Daoy (cell line): ENCODE measurements at places on chromosomes 5 and 9. TPM values are rescaled to one million over a fixed set of nuclear protein-coding genes. Genes with fewer than 3 reads are reported as not detected.

DNA sequence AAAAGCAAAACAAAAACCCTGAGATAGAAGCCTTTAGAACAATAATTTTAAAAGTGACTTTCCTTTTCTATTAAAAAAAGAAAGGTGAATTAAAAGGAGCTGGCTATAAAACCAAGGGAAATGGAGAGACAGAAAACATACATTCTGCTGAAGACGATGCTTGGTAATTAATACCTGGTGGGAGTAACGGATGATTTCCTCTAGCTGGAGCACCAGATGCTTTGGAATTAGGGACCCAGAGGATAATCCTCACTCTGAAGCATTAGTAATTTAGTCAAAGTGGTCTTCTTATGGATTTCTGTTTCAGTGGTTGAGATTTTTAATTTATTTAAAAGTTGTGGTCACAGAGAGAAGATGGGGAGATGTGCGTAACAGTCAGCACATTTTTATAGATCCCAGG is 982.5 kb downstream of the TLE4 start:
- no peak for DNase-seq

GRCh38 chr9:25427290-25427689 is 251.0 kb downstream of the TUSC1 start:
- DNase-seq, result no peak

DNA sequence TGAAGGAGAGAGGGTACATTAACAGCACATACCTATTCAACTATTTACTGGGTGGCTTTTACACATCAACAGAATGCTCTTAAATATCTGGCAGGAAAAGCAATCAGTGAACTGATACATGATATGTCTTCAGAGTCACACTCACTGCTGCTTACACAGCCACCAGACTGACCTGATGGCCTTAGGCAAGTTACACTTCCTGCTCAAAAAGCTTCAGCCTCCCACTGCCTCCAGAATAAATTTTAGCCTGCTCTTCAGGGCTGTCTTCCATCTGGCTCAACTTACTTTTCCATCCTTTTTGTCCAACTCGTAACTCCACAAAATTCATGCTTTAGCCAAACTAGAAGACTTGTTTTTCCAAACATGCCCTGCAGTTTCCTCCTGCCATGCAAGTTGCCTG is 10.7 kb downstream of the LOX start:
- DNase-seq, result no peak

DNA sequence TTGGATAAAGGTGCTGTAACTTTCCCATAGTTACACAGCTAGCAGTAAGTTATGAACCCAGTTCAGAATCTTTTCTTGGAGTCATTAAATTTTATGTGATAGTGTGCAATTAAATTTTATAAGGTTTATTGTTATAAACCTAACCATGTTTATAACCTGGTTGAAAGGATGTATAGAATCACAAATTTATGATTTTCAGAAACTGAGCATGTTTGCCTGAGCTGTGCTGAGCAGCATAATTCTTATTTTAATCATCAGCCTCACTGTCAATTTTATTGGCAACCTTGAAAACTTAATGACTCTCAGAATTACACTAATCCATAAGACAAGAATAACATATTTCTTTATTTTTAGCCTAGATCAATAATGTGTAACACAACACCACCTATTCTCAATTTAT is 46.9 kb downstream of the ADAMTS19 start:
- DNase-seq, result no peak

DNA sequence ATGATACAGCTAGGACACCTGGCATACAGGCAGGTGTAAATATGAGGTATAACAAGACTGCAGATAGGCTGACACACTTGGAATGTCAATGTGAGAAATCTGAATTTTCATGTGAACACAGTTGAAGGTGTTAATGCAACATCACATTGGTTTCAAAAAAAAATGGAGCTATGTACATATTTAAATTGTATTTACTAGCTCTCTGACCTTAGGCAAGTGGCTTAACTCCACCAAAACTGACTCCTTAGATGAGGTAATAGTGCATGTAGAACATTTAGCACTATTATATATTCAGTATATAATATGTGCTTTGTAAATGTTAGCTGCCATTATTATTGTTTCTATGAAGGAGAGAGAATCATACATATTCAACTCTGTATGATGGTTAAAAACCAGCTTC is 48.0 kb downstream of the HTR4 start:
- DNase-seq, result no peak

GRCh38 chr9:130629443-130630070 is 34.8 kb upstream of the PRDM12 start:
- DNase-seq, result no peak

DNA sequence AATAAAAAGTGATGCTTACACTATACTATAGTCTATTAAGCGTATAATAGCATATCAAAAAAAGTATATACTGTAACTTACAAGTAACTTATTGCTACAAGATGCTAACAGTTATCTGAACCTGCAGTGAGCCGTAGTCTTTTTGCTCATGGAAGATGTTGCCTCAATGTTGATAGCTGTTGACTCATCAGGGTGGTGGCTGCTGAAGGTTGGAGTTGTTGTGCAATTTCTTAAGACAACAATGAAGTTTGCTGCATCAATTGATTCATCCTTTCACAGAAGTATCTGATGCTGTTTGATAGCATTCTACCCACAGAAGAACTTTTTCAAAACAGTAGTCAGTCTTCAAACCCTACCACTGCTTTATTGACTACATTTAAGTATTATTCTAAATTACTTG is 7.8 kb upstream of the C9orf40 start:
- DNase-seq, result peak; percentile 15

DNA sequence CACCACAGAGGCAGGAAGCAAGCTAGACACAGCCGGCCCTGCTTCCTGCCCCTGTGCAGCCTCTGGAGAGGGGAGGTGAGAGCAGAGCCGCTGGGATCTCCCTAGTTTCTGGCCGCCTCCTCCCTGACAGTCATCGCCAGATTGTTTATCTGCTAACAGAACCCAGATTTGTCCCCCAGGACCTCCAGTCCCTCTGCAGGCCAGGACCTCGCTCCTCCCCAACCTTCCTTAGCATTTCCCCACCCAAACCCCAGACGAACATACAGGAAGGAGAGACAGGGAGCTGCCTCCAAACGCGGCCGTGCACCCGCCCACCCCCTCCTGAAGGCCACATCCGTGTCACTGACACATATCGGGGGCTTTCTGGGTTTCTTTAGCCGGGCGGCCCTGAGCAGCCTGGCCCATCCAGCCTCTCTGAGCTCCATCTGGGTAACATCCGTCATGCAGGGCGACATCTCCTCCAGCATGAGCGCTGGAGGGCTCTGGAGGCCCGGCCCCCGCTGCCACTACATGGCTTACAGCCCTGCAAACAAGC is 47.5 kb downstream of the DBH start:
- peak; percentile 76 for DNase-seq

DNA sequence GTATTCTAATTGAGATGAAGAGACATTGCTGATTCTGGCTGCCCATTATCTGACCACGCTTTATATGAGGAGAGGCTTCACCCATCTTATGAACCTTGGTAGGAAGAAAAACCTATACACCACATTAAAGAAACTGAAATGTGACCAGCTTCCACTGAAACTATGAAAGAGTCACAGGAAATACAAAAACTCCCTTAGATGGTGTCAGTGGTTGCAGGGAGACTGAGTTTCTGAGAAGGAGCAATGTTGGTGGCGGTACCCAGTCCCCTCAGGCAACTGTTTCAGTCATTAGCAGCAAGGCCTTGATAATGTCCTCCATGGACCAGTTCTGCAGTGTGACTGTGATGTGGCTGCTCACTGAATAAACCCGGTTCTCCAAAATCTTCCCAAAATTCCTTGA is 110.5 kb upstream of the FTMT start:
- DNase-seq, result no peak

- no peak for DNase-seq
Observed at GRCh38 chr5:51983161-51983560, 599.9 kb downstream of the ISL1 start.

GRCh38 chr5:133968204-133968980 is at the start of gene C5orf15:
Gene C5orf15 (minus strand): TSS chr5:133968625. CDS start chr5:133968584, 41 bp downstream.
- DNase-seq, result peak; percentile 99

- no peak for DNase-seq
Observed at GRCh38 chr9:114482593-114482992, 22.7 kb downstream of the WHRN start.

DNA sequence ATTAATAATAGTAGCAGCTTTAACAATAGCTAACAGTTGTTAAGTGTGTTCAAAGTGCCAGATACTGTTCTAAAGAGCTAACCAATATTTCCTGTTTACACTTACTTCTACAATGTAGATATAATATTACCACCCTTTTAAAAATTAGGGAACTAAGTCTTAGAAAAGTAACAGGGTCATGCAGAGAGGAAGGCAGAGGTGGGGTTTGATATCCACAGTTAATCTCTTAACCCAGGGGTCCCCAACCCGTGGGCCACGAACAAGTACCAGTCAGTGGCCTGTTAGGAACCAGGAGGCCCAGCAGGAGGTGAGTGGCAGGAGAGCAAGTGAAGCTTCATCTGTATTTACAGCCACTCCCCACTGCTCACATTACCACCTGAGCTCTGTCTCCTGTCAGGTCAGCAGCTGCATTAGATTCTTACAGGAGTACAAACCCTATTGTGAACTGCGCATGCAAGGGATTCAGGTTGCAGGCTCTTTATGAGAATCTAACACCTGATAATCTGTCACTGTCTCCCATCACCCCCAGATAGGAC is 89.1 kb downstream of the ACTL7B start:
- no peak for DNase-seq

- DNase-seq, result no peak
Observed at GRCh38 chr9:93089481-93089991, 6.5 kb upstream of the CARD19 start.

GRCh38 chr5:32601623-32602295 is 16.4 kb downstream of the SUB1 start:
- no peak for DNase-seq

DNA sequence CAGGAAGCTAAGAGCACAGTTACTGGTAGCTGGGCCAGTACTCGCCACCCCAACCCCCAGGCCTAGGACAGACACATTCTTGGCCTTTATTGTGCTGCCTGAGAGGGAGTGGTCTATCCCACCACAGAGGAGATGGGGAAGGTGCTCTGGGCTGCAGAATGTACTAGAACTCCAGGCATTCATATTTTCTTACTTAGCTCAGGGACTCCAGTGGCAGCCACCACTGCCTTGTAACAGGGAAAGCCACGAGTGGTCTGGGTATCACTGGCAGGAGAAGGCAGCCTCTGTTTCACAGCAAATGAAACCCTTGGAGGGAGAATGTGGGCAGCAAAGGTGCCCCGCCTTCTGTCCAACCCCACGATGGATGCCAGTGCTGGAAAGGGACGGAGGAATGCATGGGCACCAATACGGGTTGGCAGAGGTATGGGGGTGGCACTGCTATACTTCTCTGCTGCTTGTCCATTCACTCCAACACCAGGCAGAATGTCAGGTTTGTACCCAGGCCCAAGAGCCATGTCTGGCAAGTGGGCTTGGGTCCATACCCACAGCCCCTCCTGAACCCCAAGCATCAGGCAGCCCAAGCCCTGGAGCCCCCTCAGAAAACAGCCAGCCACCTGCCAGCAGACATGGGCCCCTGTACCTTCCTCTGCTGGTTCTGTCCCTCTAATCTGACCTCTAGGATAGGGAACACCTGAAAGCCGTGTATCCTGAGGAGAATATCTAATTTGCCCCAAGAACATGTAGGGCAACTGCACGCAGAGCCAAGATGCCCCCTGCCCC is 4.6 kb downstream of the SEPTIN8 start:
- DNase-seq, result no peak

- DNase-seq, result no peak
Observed at GRCh38 chr9:130319300-130319699, 53.7 kb downstream of the HMCN2 start.

- no peak for DNase-seq
Observed at GRCh38 chr9:105483618-105484017, 35.8 kb downstream of the FSD1L start.

DNA sequence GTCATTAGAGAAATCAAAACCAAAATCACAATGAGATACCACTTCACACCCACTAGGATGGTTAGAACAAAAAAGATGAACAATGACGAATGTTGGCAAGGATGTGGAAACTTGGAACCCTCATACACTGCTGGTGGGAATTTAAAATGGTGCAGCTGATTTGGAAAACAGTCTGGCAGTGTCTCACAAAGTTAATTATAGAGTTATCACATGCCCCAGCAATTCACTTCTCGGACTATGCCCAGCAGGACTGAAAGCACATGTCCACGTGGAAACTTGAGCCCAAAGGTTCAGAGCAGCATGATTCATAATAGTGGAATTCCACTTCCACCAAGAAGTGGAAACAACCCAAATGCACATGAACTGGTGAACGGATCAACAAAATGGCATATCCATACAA is 85.0 kb upstream of the HRH2 start:
- DNase-seq, result peak; percentile 87

DNA sequence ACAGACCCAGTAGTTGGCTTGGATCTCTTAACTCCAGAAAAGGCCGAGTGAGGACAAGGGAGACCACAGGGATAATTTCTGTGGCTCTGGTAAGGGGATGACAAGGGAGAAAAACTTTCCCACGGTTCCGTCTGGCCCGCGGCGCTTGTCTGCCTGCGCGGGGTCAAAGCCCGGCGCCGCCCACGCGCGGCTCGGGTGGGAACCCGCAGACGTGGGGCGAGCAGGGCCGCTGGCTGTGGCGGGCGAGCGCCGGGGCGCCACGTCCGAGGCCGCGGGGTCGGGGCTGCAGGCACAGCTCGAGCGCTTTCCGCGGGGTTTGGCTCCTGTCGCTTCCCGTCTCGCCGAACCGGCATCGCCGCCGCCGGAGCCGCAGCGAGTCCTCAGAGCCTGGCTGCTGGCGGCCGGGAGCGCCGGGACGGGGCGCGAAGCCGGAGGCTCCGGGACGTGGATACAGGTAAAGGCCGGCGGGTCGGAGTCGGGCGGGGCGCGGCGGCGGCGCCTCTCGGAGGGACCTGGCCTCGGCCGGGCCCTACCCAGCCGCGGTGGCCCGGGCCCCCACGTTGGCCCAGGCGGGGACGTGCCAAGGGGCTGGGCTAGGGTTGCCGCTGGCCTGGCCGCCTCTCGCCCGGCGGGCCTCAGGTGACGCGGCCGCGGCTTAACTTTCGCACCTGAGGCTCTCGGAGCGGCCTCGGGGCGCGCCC is at the start of gene RNF180:
RNF180 (plus strand) TSS at position 344 of the 701 bp plus-strand sequence. CDS start 34,965 bp downstream, outside the sequence.
- peak; percentile 70 for DNase-seq

- DNase-seq, result no peak
Observed at GRCh38 chr9:79895232-79895631, 323.5 kb downstream of the TLE4 start.

- DNase-seq, result no peak
Observed at GRCh38 chr9:92446536-92446935, 22.3 kb upstream of the OMD start.

GRCh38 chr5:10746711-10747110 is 14.3 kb downstream of the DAP start:
- DNase-seq, result no peak

Gene PCA3
- 0.06 TPM in 1 of 2 replicates, not detected in the other for total RNA-seq

Gene MOCS2
- total RNA-seq, result 97.1 and 117 TPM in 2 replicates

Gene ACOT12
- not detected in 2 replicates for total RNA-seq

Gene BHMT
- not detected in 2 replicates for total RNA-seq

Gene GZMA
- total RNA-seq, result 1.8 TPM in 1 of 2 replicates, not detected in the other

Gene BSPRY
- not detected in 2 replicates for total RNA-seq

Gene GPR150
- total RNA-seq, result 0.29 TPM in 1 of 2 replicates, not detected in the other

Gene SLC34A3
- not detected in 2 replicates for total RNA-seq

Gene FUT7
- total RNA-seq, result not detected in 2 replicates

Gene TARS1
- total RNA-seq, result 308 and 395 TPM in 2 replicates

Gene LECT2
- total RNA-seq, result not detected in 2 replicates
